BE2C (cell line): ENCODE measurements at places on chromosomes 5 and 9.

DNA sequence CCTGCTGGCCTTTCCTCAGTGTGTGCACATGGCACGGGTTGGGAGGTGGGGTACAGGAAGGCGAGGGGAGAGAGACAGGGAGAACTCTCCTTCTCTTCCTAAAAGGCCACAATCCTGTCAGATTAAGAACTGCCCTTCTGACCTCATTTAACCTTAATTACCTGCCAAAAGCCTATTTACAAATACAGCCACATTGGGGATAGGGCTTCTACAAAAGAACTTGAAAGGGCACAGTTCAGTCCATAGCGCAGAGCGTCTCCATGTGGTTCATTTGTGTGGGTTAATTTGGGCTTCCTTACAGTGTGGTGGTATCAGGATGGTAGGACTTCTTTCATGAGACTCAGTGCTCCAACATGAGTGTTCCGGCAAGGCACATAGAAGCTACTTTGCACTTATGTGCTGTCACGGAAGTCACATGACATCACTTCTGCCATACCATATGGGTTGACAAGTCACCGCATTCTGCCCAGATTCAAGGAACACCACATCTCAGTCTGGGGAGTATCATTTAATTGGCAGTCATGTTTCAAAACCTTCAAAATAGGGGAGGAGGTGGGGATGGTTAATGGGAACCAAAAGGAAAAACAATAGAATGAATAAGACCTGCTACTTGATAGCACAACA, 46.8 kb downstream of the NLN start:
- no peak for DNase-seq

- DNase-seq = no peak
Measured at GRCh38 chr5:150604010-150604409, 36.5 kb upstream of the SYNPO start.

- DNase-seq = peak; percentile 19
Measured at GRCh38 chr9:99822806-99823591, 1.3 kb downstream of the NR4A3 start.

- DNase-seq = no peak
Measured at GRCh38 chr9:100457517-100457916, 15.4 kb upstream of the TMEFF1 start.
